Activated CD8-positive, alpha-beta T cell treated with anti-CD3 and anti-CD28 coated beads for 36 hours (primary cell): ENCODE measurements at places on chromosomes 12 and 14. TPM values are rescaled to one million over a fixed set of nuclear protein-coding genes. Genes with fewer than 3 reads are reported as not detected.
A peak's percentile ranks its signal among the peaks of the same experiment; 100 is the strongest.

Gene CCDC175
- not detected for total RNA-seq

Gene RNASE7
- not detected for total RNA-seq

Gene C12orf56
- not detected for total RNA-seq

Gene OASL
- 11.4 TPM for total RNA-seq

Gene DCN
- total RNA-seq: not detected

Gene KRAS
- 19.0 TPM for total RNA-seq

Gene HOXC4
- 1.2 TPM for total RNA-seq

GRCh38 chr14:96581026-96581425, 78.8 kb downstream of the PAPOLA start:
- no peak overlapping the region for H3K4me3 ChIP-seq
- peaks cover 16% of the 10 kb centered on the region for H3K4me1 ChIP-seq
- H3K36me3 ChIP-seq: no peaks in the 10 kb centered on the region
- H3K27ac ChIP-seq: no peak overlapping the region
- DNase-seq: no peak

DNA sequence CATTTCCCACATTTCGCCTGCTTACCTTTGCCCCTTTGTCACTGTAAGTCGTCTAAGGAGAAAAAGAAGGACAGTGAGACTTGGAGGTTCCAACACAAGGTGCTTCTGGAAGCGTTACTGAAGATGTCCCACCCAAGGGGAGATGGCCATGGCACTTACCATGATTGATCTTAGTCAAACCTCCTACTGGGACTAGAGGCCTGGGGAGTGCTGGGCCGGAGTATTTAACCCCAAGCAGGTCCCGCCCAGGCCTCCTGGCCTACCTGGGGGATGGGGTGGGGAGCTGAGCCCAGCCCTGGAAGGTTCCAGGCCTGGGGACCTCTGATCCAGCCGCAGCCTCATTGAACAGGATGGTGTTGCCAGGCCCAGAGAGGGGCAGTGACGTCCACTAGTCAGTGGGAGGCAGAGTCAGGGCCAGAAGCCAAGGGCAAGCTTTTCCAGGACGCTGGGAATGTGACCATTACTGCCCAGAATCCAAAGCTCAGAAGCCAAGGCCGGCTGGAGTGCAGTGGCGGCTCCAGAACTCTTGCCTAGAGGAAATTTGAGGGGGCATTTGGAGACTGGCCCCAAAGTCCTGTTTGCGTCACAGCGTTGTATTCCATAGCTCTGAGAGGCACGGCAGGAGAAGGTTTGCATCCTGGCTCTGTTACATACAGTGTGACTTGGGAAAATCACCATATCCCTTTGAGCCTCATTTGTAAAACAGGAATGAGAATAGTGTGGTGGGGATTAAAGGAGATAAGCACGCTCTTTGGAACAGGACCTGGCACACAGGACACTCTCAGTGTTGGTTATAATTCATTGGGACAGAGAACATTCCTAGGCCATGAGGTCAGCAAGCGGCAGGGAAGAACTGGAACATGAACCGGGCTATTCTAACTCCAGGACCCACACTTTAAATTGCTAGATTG, at the start of gene HPD:
Gene HPD, minus strand, starts transcription at position 198 of the 911 bp plus-strand sequence. Its CDS starts 36 bp downstream, at position 162.
- H3K4me3 ChIP-seq: no peak within 1 kb of the TSS
- no peak for DNase-seq
- H3K27ac ChIP-seq: no peak within 1 kb of the TSS
- H3K36me3 ChIP-seq: no peaks in the 10 kb centered on the region

DNA sequence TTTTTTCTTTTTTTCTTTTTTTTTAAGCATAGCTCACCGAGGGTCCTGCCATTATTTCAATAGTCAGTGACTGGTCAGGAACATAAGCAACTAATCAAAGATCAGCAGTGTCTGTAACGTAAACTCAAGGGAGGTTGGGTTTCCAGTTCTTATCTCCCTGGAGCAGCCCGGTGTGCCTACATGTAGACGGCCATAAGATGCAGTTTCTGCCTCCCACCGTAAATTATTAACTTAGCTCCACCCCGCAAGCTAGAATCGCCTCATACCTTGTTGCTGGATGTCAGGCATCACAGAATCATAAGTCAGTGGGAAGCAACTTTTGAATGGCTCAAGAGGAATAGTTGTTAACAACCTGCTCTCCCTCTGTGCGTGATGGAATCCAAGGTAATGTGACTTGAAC, at the start of gene MYO1H:
Gene MYO1H, plus strand, starts transcription at position 312 of the 400 bp plus-strand sequence. Its CDS starts 61 bp downstream, at position 373.
- H3K4me3 ChIP-seq: no peak within 1 kb of the TSS
- no peak for DNase-seq
- no peaks in the 10 kb centered on the region for H3K4me1 ChIP-seq
- H3K27ac ChIP-seq: no peak within 1 kb of the TSS
- H3K36me3 ChIP-seq: no peaks in the 10 kb centered on the region

DNA sequence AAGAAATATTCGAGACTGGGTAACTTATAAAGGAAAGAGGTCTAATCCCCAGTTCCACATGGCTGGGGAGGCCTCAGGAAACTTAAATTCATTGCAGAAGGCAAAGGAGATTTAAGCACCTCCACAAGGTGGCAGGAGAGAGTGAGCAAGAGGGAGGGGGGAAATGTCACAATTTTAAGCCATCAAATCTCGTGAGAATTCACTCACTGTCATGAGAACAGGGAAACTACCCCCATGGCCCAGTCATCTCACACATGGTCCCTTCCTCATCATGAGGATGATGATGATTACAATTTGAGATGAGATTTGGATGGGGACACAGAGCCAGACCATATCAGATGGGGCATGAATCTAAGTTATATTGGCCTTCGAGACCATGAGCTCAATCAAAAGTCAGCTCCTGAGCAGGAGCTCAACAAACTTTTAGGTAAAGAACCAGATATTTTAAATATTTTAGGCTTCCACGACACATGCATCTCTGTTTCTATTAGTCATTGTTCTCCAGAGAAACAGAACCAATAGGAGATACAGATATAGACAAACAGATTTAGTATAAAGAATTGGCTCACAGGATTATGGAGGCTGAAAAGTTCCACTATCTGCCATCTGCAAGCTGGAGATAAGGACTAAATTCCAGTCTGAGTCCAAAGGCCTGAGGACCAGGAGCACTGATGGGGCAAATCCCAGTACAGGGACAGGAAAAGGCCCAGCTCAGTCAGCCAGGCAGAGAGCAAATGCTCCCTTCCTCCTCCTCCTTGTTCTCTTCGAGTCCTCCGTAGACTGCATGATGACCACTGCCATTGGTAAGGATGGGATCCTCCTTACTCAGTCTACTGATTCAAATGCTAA, 24.9 kb downstream of the DGLUCY start:
- H3K4me1 ChIP-seq: peaks cover 44% of the 10 kb centered on the region
- H3K36me3 ChIP-seq: peaks cover 33% of the 10 kb centered on the region
- peak; percentile 75 for DNase-seq
- no peak overlapping the region for H3K4me3 ChIP-seq

- H3K4me3 ChIP-seq: no peak overlapping the region
- H3K27ac ChIP-seq: no peak overlapping the region
- H3K4me1 ChIP-seq: peaks cover 20% of the 10 kb centered on the region
- H3K36me3 ChIP-seq: no peaks in the 10 kb centered on the region
- no peak for DNase-seq
- no peaks in the 10 kb centered on the region for H3K27me3 ChIP-seq
Measured at GRCh38 chr12:103273645-103274044, 222.1 kb downstream of the C12orf42 start.

- no peaks in the 10 kb centered on the region for H3K36me3 ChIP-seq
- no peak overlapping the region for H3K4me3 ChIP-seq
- H3K27me3 ChIP-seq: no peaks in the 10 kb centered on the region
- no peaks in the 10 kb centered on the region for H3K4me1 ChIP-seq
- no peak overlapping the region for H3K27ac ChIP-seq
Measured at GRCh38 chr12:69447892-69448291, 22.3 kb upstream of the FRS2 start.

DNA sequence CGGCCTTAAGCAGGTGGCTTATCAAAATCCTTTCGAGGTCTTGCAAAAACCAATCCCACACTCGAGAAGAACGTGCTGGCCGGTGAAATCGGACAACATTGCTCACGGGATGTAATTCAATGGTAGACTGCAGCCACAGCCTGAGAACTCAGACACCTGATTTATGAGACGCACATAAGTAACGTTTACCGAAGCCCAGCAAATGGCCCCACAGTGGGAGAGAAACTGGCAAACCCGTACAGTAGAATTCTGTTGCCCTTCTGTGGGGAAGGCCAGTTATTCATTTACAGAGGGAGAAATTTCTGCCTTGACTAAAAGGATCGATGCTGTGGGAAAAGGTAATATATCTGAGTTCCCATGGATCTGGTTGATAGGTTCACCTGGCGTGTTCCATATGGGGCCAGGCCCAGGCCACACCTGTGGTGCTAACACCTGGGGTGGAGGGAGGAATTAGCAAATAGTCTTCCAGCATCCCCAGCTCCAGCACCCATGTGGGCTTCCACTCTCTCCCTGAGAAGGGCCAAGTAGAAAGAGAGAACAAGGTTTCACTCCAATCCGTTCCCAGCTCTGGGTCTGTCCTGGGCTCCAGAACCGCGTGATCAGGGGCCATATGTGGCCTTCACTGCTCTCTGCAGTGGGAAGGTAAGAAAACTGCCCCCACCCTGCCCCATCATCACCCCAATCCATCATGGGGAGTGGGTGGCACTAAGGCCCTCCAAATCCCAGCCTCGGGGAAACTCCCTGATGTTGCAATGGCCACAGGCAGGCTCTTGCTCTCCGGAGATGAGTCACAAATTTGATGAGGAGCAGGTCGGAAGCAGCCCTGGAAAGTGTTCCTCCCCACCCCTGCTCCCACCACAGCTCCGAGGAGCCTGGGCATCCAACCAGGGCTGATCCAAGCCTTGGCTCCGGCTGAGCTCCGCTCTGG, 12.7 kb downstream of the BDKRB1 start:
- no peak for DNase-seq
- no peaks in the 10 kb centered on the region for H3K27me3 ChIP-seq
- H3K36me3 ChIP-seq: no peaks in the 10 kb centered on the region
- no peak overlapping the region for H3K27ac ChIP-seq
- no peak overlapping the region for H3K4me3 ChIP-seq

DNA sequence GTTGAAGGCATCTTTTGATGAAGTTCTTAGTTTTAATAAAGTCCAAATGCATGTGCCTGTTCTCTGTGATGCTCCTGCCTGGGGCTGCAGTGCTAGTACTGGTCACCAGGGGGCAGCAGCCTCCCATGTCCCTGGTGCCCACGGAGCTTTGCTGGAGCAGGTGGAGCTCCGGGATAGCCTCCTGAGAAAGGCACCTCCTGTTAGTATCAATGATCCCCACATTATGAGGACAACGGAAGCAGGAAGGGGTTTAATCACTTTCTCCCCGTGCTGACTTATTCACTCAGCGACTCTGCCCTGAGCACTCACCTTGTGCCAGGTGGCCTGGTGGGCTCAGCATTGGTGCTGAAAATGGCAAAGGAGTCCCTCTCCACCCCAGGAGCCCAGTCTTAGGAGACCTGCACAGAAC, 123.0 kb upstream of the PZP start:
- H3K4me3 ChIP-seq: no peak overlapping the region
- peaks cover 12% of the 10 kb centered on the region for H3K4me1 ChIP-seq
- peak; percentile 78 for DNase-seq
- H3K27ac ChIP-seq: no peak overlapping the region
- H3K36me3 ChIP-seq: peaks cover 1% of the 10 kb centered on the region
- no peaks in the 10 kb centered on the region for H3K27me3 ChIP-seq

DNA sequence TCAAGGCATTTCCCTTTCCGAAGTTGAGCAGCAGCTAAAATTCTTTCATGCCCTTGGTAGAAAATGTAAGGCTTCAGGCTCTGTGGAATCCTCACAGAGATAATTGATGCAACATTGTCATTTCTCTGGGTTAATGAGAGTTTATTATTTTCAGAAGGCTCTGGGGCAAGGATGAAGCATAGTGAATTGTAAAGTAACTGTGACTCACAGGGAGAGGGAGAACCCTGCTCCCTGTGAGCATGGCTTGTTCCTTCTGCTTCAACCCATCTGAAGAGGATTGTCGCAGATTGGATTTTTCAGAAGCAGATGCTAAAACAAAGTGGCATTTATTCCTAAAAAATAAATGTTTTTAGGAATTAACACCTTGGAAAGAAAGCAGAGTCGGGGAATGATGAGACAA, 41.2 kb downstream of the APOBEC1 start:
- H3K36me3 ChIP-seq: no peaks in the 10 kb centered on the region
- peaks cover 6% of the 10 kb centered on the region for H3K27me3 ChIP-seq
- no peak overlapping the region for H3K4me3 ChIP-seq
- no peak for DNase-seq

DNA sequence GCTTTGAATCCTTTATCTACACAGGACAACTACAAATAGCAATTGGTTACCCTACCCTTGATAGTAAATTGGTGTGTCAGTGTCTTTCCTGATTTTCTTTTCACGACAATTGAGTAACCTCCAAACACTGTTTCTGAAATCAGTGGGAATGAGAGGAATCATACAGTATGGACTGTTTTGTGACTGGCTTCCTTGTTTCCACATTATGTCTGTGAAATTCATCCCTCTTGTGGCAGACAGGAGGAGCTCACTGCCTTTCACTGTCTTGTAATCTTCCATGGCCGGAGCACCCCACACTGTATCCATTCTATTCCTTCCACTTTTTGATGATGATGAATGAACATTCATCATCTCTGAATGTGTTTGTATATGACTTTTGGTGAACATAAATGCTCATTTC, 164.0 kb upstream of the PZP start:
- H3K27ac ChIP-seq: no peak overlapping the region
- DNase-seq: no peak
- peaks cover 10% of the 10 kb centered on the region for H3K4me1 ChIP-seq
- H3K27me3 ChIP-seq: no peaks in the 10 kb centered on the region
- H3K4me3 ChIP-seq: no peak overlapping the region
- no peaks in the 10 kb centered on the region for H3K36me3 ChIP-seq

GRCh38 chr14:61109288-61109687, 128.2 kb downstream of the SLC38A6 start:
- H3K4me1 ChIP-seq: peaks cover under 1% of the 10 kb centered on the region
- H3K27me3 ChIP-seq: peaks cover 3% of the 10 kb centered on the region
- no peak overlapping the region for H3K4me3 ChIP-seq
- H3K27ac ChIP-seq: no peak overlapping the region
- H3K36me3 ChIP-seq: no peaks in the 10 kb centered on the region
- DNase-seq: no peak

- no peak for DNase-seq
- no peaks in the 10 kb centered on the region for H3K36me3 ChIP-seq
- H3K4me3 ChIP-seq: no peak overlapping the region
- no peaks in the 10 kb centered on the region for H3K4me1 ChIP-seq
- no peak overlapping the region for H3K27ac ChIP-seq
Measured at GRCh38 chr12:114221136-114221833, 184.7 kb downstream of the TBX5 start.

- H3K27ac ChIP-seq: no peak overlapping the region
- H3K4me1 ChIP-seq: no peaks in the 10 kb centered on the region
- DNase-seq: no peak
- no peaks in the 10 kb centered on the region for H3K27me3 ChIP-seq
Measured at GRCh38 chr14:59336706-59337105, 128.5 kb downstream of the GPR135 start.
